Activated naive CD8-positive, alpha-beta T cell treated with anti-CD3 and anti-CD28 coated beads, Interleukin-2, amount 50 U/mL, for 24 hours (primary cell): ENCODE measurements at places on chromosomes 5 and 9.

- DNase-seq = no peak
Measured at GRCh38 chr5:120098426-120098825, 365.7 kb upstream of the PRR16 start.

DNA sequence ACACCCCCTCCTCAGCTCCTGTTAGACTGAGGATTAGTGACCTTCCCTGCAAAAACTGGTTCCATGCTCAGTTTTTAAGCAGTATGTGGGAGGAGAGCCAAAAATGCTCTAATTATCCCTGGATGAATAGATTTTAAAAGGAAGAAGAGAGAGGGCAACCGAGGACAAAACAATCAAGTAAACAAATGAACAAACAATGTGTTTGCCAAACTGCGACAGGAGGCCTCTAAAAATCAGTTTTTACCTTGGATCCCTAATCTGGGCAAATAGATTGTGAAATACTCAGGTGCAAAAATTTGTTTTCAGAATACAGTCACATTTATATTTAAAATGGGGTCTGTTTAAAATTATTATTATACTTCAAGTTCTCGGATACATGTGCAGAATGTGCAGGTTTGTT is 8.5 kb downstream of the TAL2 start:
- no peak for DNase-seq

- DNase-seq = no peak
Measured at GRCh38 chr5:32572778-32573480, 12.4 kb upstream of the SUB1 start.

DNA sequence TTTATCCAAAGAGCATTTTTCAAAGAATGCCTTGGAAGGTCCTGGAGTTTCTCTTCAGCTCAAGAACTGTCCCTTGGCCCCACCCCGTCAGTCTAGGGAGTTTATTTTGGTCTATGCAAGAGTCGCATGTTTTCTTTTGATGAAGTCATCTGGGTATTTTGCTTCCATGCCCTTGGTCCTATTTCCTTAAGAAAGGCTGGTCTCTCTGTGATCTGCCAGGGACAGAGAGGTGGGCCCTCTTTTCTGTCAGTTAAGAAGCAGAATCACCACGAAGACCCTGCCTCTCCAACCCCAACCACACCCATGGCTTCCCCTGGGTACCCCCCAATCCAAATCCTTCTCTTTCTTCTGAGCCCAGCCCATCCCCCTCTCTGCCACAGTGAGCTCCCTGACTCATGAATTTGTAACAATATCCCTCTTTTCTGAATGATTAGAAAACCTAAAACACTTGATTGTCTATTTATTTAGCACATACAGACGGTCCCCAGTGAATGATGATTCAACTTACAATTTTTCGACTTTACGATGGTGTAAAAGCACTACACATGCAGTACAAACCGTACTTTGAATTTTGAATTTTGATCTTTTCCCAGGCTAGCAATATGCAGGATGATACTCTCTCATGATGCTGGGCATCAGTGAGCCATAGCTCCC is 163.5 kb upstream of the ADRA1B start:
- DNase-seq = no peak

- DNase-seq = no peak
Measured at GRCh38 chr5:171743436-171744076, 42.1 kb upstream of the SMIM23 start.
